Panc1 (cell line): ENCODE measurements at places on chromosomes 12 and 14. TPM values are rescaled to one million over a fixed set of nuclear protein-coding genes. Genes with fewer than 3 reads are reported as not detected.

GRCh38 chr12:45377815-45378214 is 161.9 kb downstream of the ANO6 start:
- DNase-seq, result no peak

DNA sequence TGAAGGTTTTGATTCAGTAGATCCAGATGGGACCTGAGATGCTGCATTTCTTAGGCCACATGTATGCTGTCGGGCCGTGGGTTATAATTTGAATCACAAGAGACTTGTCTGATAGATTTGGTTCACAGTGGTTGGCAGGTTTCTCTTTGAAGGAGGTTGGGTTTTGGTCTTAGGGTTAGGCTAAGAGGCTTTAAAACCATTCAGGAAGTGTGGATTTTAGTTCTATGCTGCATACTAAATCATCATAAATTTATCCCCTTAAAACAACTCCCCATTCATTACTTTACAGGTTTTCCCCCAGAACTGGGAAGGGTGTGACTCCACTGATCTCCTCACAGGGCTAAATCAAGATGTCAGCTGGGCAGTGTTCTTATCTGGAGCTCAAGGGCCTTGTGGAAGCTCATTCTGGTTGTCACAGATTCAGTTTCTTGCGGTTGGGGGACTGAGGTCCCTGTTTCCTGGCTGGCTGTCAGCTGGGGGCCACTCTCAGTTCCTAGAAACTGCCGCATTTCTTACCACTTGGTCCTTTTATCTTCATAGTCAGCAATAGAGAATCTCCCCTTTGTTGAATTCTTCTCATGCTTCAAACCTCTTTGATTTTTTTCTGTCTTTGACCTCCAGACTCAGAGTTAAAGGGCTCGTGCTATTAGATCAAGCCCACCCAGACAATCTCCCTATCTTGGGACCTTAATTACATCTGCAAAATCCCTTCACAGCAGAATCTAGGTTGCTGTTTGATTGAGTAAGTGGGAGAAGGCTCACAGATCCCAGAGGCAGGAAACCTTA is 20.6 kb upstream of the PCNX1 start:
- DNase-seq, result no peak

DNA sequence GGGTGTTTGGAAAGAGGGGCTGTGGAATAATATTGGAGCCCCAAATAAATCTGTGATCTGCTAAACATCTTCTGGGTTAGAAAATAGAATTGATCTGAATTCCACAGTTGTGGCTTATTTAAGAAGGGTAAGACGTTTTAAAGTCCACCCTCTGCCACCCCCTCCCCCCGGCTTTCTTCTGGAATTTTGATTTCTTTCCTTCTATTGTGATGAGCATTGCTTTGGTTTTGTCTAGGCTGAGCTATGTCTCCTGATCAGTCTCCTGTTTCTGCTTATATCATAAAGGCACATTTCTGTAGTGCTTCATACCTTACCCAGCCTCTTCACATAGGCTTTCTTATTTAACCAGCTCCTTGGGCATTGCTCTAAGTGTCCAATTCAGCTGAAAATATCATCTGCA is 77.3 kb upstream of the SLC38A2 start:
- no peak for DNase-seq

DNA sequence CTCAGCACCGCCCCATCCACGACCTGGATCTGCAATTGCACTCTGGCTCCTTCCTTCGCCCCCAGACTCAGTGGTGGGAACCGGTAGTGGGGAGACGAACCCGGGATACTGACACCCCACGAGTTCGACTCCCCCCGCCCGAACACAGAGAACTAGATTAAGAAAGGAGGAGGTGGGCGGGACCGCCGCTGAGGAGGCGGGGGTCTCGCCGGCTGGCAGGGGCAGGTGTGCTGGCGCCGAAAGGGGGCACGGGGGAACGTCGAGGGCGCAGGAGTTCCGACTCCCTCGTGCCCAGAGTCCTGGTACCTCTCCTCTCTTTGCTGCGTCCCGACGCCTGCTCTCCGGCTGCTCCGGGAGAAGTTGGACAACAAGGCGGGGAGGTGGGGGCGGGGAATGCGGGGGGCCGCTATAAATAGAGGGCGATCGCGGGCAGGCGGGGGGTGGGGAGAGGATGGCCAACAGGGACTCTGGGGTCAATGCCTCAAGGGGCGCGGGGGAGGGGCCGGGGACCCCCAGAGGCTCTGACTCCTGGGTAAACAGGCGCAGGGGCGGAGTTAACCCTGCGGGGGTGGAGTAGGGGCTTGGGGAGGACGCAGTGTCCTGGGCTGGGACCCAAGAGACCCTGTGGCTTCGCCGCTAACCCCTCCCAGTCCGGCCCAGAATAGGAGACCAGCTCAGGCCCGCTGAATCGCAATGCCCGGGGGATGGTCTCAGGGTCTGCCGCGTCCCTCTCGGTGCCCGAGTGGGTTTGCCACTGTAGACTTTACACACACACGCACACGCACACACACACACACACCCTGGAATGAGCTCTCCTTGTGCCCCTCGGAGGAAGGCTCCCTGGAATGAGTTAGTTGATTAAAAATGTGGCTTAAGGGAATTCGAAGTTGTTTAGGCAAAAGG is 761 bp upstream of the NDRG2 start:
- no peak for DNase-seq

GRCh38 chr14:75242546-75243273 is 35.9 kb upstream of the FOS start:
- DNase-seq, result no peak

GRCh38 chr12:104605685-104606084 is 148.9 kb downstream of the CHST11 start:
- DNase-seq, result no peak

DNA sequence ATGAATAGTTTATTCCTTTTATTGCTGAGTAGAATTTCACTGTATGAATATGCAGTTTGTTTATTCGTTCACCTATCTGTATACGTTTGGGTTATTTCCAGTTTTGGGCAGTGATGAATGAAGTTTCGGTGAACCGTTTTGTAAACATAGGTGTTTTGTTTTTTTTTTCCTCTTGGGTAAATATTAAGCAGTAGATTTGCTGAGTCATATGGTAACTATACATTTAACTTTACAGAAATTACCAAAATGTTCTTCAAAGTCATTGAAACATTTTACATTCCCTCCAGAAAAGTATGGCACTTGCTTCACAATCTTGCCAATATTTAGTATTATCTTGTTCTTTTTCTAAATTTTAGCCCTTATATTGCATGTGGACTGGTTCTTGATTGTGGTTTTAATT is 3.8 kb upstream of the ABCC9 start:
- DNase-seq, result no peak

GRCh38 chr14:77045238-77046162 is 17.0 kb upstream of the IRF2BPL start:
- DNase-seq, result no peak

DNA sequence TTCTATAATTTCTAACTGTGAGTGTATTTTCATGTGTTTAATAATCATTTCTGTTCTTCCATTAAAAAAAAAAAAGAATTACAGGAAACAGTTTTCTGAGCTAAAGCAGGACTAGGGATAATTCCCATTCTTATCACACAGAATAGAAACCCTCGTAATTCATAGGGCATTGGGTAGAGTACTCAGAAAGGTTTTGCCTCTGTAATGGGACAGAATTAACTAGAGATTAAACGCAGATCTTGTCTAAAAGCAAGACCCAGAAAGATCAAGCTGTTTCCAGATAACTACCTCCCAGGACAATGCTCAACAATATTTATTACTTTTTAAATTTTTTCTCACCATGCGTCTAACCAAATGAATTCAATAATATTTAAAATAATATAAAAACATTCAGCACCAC is 10.2 kb downstream of the GSKIP start:
- no peak for DNase-seq

- no peak for DNase-seq
Observed at GRCh38 chr14:82861313-82861712, 1327.7 kb upstream of the SEL1L start.

NOP9 gene
- 25.3 TPM for total RNA-seq

KRT2 gene
- 0.33 TPM for total RNA-seq

IFNG-AS1 gene
- total RNA-seq, result not detected

EMP1 gene
- total RNA-seq, result 18.6 TPM
